ENCODE measurements at places on chromosomes 6 and 20.

DNA sequence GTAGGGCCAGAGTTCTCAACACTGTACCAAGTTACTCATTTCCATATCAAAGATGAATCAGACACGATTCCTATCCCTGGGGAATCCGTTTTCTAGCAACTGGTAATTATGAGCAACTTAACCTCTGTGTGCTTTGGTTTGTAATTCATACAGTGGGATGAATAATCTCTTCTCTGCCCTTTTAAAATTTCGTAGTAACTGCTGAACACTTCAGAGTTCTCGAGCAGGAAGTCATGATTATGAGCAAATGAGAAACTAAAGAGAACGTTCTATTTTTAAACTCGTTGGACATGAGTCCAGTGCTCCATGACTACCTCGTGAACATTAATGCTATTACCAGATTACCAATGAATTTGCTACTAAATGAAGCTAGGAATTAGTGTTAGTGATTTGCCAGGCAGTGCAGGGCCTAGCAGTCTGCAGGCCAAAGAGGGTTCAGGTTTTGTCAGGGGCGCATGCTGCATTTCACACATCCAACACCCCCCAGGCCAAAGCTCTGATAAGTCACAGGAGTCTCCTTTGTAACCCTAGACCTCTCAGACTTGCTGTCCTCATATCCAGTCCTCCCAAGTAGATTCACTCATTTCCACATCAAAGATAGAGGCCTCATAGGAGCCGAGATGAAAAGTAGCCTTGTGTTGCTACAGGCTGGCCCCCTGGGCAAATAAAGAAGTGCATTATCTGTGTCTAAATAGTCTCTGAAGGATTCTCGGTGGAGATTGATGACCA is 45.8 kb upstream of the VSTM2L start:
- peak; percentile 96 for DNase-seq

DNA sequence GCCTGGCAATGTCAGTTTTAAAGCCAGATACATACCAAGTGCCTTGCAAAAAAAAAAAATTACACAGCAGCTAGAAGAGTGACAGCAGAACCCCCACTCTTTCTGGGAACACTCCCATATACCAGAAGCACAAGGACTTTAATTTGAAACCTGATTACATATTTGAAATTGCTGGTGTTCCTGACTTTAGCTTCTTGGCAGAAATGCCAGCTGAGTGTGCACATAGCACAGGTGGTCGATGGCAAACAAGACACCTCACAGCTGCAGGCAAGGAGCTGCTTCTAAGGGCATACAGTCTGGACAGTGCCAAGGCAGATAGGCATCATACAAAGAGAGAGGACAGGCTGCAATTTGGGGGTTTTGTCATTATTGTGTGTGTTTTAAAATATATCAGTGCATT is 150.7 kb upstream of the SGK1 start:
- peak; percentile 32 for DNase-seq

DNA sequence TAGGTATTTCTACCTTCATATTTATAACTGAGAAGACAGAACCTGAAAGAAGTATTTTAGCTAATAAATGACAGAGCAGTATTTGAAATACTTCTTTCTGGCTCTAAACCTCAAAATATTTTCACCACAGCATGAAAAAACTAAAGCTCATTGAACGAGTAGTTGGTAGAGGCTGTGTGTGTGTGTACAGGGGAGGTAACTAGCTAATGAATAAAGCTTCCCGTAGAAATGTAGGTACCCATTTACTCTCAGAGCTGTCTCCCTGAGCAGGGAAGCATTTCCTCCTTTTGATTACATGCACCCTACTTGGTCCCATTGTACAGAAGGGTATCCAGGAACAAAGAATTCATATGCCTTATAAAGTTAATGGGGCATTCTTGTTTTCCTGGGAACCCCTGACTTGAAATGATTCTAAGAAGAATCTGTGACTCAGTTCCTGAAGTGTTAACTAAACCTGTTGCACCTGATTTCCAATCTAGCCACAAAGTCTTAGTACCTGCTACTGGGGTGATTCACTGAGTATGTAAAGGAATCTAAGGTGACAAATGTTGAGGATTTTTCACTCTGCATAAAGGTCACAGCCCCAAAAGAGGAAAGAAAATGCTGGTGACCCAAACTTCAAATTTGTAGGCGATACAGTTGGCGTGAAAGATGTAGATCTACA is 12.5 kb downstream of the CRYBG1 start:
- DNase-seq, result no peak

- no peak for DNase-seq
These were observed 66.4 kb downstream of the FYN start for GRCh38 chr6:111806561-111807497.

DNA sequence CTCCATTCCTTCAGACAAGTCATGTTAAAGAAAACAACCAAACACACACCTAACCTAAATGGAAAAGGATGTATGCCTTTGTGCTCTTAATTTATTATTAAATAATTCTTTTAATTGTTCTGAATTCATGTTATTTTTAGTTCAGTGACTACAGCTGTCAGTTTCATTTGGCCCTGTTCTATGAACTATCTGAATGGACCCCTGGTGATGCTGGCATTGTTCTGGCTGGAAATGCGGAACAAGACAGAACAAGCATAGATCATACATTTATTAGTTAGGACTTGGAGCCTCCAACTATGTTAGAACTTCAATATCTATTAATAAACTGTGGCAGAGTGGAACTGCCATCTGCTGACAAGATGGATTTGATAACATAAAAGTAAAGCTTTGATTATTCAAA is 5.7 kb downstream of the MAP3K7 start:
- no peak for DNase-seq

- DNase-seq, result no peak
These were observed 11.3 kb upstream of the MYT1 start for GRCh38 chr20:64152906-64153305.

GRCh38 chr6:22409486-22409885 is 112.7 kb upstream of the PRL start:
- DNase-seq, result no peak

DNA sequence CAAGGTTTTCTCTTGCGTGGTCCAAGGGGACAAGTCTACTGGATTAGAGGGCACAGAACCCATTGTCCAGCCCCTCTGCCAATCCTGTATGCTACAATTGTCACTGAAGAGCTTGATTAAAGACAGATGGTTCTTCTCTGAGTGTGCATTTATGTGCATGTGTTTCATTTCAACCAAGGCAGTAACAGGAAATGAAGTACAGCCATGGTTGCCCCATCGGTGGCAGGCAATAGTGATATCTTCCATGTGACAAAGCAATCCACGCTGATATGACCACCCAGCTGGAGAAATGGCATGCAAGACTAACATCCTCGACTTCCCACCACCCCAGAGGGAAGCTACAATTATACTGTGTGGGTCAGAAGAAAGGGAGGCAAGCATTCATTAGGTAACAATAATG is 85.5 kb downstream of the UNC5CL start:
- no peak for DNase-seq

GRCh38 chr6:925656-926213 is 232.8 kb upstream of the EXOC2 start:
- DNase-seq, result no peak

GRCh38 chr6:125985522-125985921 is 818 bp upstream of the TRMT11 start:
- no peak for DNase-seq

Measured in LHCN-M2 (cell line).